ENCODE measurements at places on chromosomes 11 and 22. TPM values are rescaled to one million over a fixed set of nuclear protein-coding genes. Genes with fewer than 3 reads are reported as not detected.

Gene MS4A1
- not detected for total RNA-seq

- H3K27ac ChIP-seq, result peak overlapping the region; percentile 99
- H3K27me3 ChIP-seq, result no peaks in the 10 kb centered on the region
- H3K4me1 ChIP-seq, result peaks cover 35% of the 10 kb centered on the region
- peaks cover 77% of the 10 kb centered on the region for H3K36me3 ChIP-seq
- H3K4me3 ChIP-seq, result no peak overlapping the region
Observed at GRCh38 chr22:36325154-36326031, 62.4 kb downstream of the MYH9 start.

DNA sequence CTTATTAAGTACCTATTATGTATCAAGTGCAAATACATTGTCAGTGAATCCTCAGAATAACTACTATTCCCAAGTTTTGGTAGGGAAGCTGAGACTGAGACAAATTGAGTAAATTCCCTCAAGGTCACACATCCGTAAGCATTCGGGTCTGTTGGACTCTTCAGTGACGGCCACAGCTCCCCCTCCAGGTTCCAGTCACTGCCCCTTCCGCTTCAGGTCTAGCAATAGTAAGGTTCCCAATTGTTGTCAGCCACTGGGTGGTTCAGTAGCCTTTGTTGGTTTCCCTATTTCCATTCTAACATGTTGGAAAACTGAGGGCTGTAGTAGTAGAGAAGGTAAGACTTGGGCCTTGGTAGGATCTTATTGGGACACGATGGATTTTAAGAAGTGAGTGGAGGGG lies 54.9 kb upstream of the TNRC6B start:
- peaks cover 11% of the 10 kb centered on the region for H3K36me3 ChIP-seq
- DNase-seq, result no peak
- no peak overlapping the region for H3K4me3 ChIP-seq
- no peaks in the 10 kb centered on the region for H3K27me3 ChIP-seq

DNA sequence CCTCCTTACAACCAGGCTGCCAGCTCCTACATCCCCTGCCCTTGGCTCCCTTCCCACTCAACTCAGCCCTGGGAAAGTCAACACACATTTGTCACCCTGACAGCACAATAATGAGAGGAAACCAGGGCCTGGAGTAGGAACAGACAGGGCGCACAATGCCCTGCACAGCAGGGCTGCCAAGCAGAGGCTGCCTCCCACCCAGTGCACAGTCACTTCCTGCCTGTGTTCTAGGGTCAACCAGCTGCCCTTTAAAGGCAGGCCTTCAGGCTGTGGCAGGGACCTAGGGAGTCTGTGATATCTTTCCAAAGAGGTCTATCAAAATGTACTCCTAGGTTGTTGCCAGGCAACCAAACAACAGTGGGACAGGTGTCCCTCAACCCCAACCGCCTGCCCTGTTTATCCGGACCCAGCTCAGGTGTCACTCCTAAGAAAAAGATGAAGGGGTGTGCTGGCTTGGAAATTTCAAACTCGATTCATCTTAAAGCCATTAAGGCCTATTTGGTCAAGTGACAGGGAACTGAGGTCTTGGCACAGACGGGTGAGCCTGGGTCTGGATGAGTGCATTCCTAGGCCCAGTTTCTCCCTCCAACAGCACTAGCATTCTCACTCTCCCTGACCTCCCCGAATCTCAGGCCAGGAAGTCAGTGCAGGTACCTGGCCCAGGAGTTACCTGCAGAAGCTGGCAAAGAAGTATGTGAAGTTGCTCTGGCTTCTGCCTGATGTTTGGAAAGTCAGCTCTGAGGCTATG lies 110.3 kb upstream of the PITPNB start:
- no peak overlapping the region for H3K4me3 ChIP-seq
- no peak for DNase-seq
- H3K4me1 ChIP-seq, result no peaks in the 10 kb centered on the region
- no peaks in the 10 kb centered on the region for H3K36me3 ChIP-seq
- peaks cover 2% of the 10 kb centered on the region for H3K27me3 ChIP-seq

DNA sequence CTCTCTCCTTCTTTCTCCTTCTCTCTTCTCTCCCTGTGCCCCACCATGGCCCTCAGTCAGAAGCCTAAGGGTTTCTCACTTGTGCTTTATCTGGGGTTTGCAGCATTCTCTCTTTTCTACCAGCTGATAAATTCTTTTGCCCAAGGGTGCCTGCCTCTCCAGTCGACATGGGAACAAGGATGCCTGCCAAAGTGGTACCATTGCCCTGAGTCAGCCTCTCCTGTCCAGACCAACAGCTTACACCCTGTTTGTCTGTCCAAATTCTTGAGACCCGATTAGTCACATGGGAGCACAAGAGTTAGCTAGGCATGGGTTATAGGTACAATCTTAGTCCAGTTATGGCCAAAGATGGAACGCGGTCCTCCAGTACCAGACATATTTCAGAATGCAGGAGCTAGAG lies 242.7 kb downstream of the LARGE1 start:
- H3K4me3 ChIP-seq, result no peak overlapping the region
- H3K36me3 ChIP-seq, result no peaks in the 10 kb centered on the region
- H3K4me1 ChIP-seq, result no peaks in the 10 kb centered on the region
- no peak for DNase-seq
- no peaks in the 10 kb centered on the region for H3K27me3 ChIP-seq

- DNase-seq, result no peak
- H3K27me3 ChIP-seq, result no peaks in the 10 kb centered on the region
- H3K4me3 ChIP-seq, result no peak overlapping the region
- no peaks in the 10 kb centered on the region for H3K4me1 ChIP-seq
- no peak overlapping the region for H3K27ac ChIP-seq
- peaks cover 14% of the 10 kb centered on the region for H3K36me3 ChIP-seq
Observed at GRCh38 chr11:46437122-46437689, 45.6 kb upstream of the CHRM4 start.
